Kidney tubule cell (primary cell): ENCODE measurements at places on chromosomes 3 and 15.

DNA sequence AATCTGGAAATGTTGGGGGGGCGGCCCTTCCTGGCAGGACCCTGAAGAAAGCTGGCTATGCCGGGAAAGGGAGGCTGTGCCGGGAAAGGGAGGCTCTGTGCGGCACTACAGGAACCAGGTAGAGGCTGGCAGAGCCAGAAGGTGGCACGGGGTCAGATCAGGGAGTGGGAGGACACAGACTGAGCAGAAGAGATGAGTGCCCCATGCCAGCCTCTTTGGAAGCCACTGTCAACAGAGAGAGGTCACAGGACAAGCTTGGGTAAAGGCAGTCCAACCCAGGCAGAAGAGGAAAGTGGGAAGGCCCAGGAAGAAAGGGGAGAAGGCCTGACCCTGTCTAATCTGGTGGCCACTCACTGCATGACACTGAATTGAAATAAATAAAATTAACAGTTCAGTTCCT, 1.5 kb downstream of the C15orf62 start:
- no peak for DNase-seq

GRCh38 chr3:127762077-127762786, 60.1 kb downstream of the MGLL start:
- peak; percentile 17 for DNase-seq

GRCh38 chr15:39706206-39706605, 76.4 kb downstream of the FSIP1 start:
- no peak for DNase-seq

DNA sequence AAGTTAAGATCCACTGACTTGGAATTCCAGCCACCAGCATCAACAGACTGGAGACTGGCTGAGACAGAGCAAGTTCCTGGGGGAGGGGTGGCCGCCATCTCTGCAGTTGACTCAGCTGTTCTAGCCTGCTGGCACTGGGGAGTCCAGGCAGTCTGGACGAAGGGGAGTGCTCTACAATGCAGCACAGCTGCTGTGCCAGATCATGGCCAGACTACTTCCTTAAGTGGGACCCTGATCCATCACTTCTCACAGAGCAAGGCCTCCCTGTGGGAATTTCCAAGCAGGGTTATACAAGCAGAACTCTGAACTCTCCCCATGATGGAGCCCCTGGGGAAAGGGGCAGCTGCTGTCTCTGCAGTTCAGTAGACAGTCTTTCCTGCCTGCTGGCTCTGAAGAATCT, 35.2 kb downstream of the PYGO1 start:
- DNase-seq, result peak; percentile 31

DNA sequence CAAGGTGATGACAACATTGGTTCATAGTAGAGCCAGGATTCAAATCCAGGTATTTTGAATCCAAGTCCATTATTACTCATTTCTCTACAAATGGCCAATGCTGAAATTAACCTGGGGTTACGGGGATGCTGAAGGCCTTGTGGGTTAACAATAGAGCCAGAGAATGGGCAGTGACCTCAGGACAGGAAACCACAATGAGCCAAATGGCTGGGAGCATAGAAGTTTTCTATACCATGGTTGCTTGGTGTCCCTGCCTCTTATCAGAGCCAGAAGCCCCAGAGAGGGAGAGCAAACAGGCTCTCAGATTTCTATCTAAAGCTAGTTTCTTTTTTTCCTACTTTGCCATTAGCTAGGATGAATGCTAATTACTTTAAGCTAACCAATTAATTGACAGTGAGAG, 82.3 kb downstream of the TNIK start:
- no peak for DNase-seq

DNA sequence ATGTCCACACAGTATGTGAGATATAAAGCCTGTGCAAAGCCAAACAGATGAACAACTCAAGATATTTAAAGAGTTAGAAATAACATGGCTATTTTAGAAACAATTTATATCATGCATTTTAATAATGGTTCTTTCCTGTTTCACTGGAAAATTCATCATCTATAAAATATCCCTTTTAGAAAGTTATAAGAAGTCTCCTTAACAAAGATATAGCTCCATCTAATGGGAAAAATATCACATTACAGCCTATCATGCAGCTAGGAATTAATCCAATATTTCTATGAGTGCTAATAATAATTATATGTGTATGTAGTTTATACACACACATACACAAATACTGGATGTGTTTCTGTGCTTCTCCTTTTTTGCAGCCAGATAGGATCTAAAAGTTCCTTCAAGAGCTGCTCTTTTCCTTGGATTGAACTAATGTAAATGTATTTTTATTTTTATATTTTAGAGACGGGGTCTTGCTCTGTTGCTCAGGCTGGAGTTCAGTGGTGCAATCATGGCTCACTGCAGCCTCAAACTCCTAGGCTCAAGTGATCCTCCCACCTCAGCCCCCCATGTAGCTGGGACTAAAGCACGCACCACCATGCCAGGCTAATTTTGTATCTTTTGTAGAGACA, 21.6 kb downstream of the RPL22L1 start:
- DNase-seq, result peak; percentile 26

DNA sequence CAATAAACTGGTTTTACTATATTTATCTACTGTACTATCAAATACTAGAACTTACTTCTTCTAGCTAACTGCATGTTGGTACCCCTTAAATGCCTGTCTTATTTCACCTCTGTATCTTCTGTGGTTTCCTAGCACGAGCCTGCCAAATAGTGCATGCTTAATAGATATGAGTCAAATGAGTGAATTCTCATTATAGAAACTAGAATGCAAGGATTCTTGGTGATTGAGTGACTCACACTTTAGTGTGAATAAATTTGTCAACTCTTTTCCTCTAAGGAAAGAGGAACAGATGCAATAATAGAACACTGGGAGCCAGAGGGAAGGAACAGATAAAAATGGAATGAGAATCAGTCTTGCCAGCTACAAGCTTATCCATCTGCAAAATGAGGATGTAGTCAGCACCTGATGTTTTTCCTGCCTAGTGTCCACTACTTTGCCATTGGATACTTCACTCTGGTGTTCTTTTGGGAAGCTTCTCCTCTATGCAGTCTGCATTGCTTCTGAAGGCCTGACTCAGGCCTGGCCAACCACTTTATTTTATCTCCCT, 189.1 kb upstream of the CADPS start:
- DNase-seq, result no peak

GRCh38 chr15:65766422-65767263, 25.4 kb downstream of the DENND4A start:
- DNase-seq, result no peak

- no peak for DNase-seq
Observed at GRCh38 chr3:184559336-184559735, 2.2 kb upstream of the EPHB3 start.

DNA sequence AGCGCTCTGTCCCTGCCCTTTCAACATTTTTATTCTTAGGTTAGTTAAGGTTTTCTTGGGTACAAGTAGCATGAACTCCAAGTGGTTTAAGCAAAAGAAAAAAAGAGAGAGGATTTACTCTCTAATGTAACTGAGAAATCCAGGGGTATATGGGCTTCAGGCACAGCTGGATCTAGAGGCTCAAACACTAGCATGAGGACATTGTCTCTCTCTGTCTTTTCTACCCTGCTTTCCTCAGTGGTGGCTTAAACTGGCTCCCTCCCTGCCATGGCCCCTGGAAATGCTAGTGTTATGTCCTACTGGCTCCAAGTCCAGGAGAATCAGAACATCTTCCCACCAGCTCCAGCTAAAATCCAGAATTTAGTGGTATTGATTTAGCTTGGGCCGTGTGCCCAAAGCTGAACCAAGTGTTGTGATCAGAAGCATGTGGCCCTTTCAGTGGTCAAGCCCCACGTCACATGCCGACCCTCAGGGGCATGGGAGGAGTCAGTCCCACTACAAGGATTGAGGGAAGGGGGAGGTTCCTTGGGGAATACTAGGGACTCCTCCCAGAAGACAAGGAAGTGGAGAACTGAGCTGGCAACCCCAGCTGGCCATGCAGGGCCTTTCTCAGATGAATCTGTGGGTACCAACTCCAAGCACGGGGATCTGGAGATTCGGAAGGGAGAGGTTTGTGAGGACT, 58.0 kb downstream of the LINGO1 start:
- DNase-seq, result no peak

GRCh38 chr3:176574786-176575185, 622.5 kb downstream of the TBL1XR1 start:
- no peak for DNase-seq

GRCh38 chr15:96648866-96649265, 318.4 kb downstream of the NR2F2 start:
- DNase-seq, result no peak

- DNase-seq, result peak; percentile 93
Observed at GRCh38 chr15:30903497-30904187, at the start of gene FAN1. Gene FAN1, plus strand, starts transcription at chr15:30903915. Its CDS starts 749 bp downstream, at chr15:30904664.

- DNase-seq, result no peak
Observed at GRCh38 chr15:63030101-63030551, 12.4 kb upstream of the TPM1 start.

- DNase-seq, result no peak
Observed at GRCh38 chr15:48086576-48086975, 34.2 kb upstream of the SLC24A5 start.

DNA sequence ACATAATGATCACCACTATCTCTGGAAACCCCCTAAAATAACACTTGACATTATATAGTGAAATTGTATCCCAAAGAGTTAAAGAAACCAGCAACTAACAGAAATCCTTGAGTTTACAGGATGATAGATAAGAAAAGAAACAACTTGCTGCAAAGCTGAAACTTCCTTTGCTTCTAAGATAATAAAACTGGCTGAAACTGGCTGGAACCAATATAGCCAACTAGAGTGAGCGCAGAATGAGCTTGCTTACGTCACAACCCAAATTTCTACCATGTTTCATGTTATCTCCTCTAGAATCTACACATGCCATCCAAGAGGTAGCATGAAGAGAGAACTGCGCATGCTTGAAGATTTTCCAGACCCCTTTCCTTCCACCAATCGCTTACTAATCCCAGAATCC, 83.8 kb upstream of the ACTC1 start:
- no peak for DNase-seq

DNA sequence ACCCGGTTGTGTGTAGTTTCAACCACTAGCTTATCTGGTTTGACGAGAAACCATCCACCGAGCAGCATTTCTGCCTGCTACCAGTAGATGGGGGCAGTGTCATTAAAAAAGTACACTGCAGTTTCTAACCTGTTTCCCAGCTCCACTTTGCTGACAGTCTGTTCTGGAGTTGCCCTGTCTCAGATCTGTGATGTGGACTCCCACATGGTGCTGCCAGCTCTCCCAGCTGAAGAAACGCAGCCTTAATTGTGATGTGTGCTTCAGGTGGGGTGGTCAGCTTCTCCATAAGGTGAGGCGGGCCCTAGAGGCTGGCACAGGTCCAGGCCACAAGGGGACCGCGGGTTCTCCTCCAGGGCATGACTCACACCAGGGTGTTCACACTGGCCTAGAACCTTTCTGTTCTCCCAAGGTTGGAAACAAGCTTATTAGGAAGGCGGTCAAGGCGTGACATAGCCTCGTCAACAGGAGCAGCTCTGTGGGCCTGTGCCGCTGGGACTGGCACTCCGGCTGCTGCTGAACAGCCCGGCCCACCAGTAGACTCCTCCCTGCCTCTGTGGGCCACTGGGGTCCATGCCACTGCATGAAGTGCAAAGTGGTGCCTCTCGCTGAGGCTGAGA, 2.9 kb upstream of the FAM43A start:
- DNase-seq, result peak; percentile 86

DNA sequence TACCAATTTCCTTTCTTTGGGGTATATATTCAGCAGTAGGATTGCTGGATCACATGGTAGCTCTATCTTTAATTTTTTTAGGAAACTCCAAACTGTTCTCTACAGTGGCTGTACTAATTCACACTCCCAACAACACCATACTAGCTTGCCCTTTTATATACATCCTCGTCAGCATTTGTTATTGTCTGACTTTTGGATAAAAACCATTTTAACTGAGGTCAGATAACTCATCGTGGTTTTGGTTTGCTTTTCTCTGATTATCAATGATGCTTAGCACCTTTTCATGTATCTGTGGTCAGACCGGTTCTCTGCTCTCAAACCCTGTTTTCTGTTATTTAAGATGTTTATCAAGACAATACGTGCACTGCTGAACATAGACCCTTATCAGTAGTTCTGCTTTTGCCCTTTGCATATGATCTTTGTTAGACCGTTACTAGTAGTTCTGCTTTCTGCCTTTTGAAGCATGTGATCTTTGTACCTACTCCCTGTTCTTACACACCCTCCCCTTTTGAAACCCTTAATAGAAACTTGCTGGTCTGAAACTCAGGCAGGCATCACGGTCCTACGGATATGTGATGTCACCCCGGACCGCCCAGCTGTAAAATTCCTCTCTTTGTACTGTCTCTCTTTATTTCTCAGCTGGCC, 474.3 kb downstream of the RSL24D1 start:
- no peak for DNase-seq

DNA sequence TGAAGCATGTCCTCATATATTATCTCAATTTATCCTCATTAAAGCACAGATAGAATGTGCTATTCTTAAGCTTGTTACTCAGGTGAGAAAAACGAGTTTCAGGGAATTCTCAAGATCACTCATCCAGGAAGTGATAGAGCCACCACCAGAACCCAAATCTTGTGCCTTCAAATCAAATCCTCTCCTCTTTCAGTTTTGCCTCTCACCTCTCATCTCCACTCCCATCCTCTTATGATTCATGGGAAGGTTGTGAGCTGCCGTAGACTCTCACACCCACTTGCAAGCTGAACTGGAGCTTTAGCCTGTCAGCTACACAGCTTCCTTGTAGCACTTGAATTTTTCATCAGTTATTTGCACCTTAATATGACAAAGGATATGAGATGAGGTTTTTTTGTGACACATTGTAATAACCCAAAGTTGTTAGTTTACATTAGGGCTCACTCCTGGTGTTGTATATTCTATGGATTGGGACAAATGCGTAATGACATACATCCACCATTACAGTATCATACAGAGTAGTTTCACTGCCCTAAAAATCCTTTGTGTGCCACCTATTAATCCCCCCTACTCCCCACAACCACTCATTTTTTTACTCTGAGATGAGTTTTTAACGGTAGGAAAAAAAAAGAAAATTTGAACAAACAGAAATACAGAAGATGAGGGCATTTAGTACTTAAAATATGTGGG, 25.7 kb downstream of the GPR15 start:
- peak; percentile 47 for DNase-seq

DNA sequence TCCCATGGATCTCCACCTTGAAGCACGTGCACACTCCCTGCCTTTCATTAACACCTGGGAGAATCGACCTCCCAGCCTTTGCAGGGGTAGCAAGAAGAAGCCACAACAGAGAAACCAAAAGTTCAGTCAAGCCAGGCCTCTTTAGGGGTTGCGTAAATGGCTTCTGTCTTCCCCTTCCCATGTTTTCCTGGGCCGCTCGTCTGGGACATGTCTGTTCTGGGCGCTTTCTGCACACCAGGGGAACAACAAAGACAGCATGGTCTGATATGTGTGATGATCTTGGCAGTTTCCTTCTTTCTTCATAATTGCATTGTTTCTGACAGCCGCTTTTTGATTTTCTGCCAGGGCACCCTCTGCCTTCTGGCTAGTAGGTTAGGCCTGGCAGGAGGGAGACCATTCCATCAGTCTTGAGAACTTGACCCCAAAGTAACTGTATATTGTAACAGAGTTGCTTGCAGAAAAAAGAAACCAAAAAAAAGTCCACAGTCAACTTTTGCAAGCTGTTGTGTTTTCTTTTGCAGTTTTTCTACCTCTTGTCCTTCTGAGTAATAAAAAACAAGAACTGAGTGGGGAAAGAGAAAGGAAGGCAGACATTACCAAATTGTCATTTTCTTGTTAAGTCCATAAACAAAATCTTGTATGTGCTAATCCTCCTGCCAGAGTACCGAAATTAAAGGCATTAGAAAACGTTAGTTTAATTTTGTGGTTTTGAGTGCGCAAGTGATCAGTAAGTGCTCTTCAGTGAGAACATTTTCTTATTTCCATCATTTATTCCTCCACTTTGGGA, 56.0 kb upstream of the FURIN start:
- DNase-seq, result no peak

GRCh38 chr3:13887495-13888300, 7.8 kb upstream of the WNT7A start:
- no peak for DNase-seq

GRCh38 chr15:83503595-83504364, 56.6 kb downstream of the SH3GL3 start:
- DNase-seq, result no peak
